ENCODE measurements at places on chromosomes 5 and 9.

DNA sequence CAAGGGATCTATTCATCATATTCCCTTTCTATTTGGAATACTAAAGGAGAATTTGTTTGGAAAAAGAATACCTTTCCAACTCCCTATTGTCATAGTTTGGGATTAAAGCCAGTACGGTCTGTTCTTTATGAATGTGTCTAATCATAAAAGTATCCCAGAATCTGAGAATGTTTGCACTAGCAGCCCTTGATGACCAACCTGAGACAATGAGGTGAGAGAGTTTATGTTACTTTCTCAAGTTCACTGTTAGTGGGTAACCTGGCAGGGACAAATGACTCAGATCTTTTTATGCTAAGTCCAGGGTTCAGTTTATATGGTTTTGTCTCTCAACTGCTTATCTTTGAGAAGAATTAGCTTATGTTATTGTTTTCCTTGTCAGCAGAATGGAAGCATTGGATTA, 25.3 kb upstream of the TLR4 start:
- DNase-seq: no peak

DNA sequence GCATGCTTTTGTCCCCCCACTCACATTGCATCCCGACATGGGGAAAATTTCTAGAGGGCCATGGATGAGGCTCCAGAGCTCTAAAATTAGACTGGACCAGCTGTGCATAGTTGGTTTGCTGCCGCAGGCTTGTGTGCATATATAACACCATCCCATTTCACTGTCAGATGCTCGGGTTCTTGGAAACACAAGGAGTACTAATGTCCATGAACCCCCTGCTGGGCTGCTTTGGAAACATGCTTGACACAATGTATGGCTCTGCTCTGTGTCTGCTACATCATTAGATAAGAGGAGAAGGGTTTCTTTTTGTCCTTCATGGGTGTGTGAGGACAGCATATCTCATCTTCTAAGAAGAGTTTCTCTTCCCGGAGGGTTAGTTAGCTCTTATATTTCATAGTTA, 292.1 kb upstream of the RORB start:
- DNase-seq: no peak

DNA sequence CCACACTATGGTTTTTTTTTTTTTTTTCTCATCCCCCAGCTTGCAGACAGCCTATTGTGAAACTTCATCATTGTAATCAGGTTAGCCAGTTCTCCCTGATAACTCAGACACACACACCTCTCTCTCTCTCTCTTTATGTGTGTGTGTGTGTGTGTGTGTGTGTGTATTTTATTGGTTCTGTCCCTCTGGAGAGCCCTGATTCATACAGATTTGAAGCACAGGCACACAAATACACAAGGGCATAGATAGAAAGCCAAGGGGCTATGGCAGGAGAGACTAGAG, 20.6 kb upstream of the VCAN start:
- no peak for DNase-seq

DNA sequence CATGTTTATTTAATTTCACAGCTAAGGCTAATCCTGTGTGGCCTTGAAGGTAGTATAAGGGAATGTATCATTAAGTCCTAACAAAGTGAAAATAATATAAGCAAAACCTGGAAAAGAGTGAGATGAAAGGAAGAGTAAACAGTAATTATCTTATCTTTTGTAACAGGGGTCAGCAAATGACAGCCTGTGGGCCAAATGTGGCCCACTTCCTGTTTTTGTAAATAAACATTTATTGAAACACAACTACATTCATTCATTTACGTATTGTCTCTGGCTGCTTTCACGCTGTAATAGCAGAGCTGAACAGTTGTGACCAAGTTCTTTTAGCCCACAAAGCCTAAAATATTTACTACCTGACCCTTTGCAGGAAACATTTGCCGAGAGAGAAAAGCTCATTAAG, 78.4 kb upstream of the HTR4 start:
- DNase-seq: no peak

GRCh38 chr9:72150127-72150526, 887 bp downstream of the GDA start:
- no peak for DNase-seq

GRCh38 chr9:89430995-89431394, 66.9 kb downstream of the SEMA4D start:
- no peak for DNase-seq

DNA sequence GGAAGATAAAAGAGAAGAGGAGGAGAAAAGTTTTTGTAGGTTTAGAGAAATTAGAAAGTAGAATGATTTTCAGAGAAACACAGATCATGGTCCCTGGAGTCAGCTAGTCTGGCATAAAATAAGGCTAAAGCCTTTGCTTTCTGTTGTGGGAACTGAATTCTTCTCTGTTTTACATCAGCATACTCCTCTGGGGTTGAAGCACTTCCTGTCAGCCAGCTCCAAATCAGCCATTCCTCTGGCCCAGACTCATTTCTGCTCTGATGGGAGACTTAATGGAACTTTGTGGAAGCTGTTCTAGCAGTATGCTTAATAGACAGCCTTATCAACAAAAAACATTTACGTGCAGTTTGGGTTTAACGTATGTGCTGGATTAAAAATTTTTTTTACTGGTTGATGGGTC, 143.2 kb downstream of the HMHB1 start:
- DNase-seq: no peak

GRCh38 chr5:73297430-73297829, 124.4 kb downstream of the TMEM174 start:
- DNase-seq: no peak

DNA sequence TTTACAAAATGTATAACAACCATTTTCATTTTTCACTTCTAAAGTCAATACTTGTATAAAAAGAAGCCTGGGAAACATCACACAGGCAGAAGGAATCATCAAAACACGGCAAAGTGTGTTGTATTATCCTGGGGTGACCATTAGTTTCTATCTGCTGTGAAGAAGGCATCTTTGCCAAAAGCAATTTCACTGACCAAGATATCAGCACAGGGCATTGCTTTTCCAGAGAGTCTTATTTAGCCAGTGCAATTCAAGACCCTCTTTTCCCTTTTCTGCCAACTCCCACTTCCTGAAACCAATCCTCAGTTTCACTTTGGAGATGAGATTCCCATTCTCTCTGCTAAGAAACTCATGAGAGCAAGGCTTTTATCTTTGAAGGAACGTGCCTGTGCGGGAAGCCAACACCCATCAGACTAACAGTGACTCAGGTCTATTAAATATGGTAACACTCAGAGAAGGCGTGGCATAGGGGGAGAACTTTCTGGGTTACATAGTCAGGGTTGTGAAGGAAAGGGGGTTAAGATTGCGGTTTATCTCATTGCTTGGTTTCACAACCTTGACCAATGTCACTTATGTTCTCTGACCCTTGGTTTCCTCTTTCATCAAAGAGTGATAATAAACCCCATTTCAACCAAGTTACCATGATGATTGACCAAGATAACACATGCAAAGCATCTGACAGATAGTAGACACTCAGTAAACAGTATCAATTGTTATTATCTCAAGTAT, 666.9 kb upstream of the KLF4 start:
- DNase-seq: no peak

DNA sequence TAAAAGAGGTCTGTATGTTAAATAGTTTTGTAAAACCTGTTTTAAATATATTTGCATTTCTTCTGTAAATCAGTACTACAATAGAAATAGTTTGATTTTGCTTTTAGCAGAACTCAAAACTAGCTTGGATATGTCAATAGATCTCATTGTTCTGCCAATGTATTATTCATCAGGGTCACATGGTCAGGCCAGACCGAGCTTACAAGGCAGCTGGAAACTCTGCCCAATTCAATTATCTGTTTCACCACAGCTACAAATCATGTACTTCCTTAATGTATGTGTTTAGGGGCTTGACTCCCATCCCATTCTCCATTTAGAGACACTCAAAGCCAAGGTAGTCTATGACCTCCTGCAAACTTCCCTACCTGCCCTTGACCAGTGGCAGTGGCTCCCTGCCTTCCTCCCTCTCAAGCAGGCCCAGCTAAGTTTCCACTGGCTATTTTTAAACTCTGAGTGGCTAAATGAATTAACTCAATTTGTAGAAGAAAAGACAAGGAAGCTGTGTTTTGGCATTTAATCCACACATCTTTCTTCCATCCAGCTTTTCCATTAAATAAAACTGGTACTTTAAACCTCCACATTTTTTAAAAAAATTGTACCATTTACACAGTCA, 46.4 kb upstream of the SELENOP start:
- DNase-seq: no peak

DNA sequence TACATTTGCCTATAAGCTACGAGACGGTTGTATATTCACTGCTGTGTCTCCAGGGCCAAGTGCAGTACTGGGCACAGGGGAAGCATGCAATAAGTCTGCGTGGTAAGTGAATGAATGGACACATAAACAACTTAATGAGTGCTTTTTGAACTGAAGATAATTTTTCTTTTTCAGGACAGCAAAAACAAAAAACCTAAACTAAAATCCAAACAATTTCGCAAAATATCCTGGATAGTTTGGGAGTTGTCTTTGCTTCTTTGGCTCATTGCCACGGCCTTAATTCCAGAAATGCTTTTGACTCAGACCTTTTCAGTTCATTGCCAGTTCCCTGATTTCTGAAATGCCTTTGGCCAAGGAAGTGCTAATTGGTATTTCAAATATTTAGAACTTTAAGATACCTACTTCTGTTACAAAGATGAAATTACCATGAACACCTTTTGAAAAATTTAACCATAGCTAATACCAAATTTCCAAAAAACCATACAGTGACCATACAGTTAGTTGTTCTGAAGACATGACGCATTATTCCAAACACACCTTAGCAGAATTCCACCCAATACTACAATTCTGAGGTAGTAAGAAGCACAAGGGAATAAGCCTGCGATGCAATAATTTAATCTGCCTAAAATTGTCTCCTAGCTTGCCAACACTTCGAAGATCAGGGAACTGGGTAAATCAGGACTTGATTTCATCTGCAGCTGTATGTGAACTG, 42.8 kb downstream of the TEK start:
- no peak for DNase-seq
